ENCODE measurements at places on chromosomes 13 and 19.

GRCh38 chr19:4515732-4516131 is 2.6 kb downstream of the PLIN4 start:
- DNase-seq, result no peak

DNA sequence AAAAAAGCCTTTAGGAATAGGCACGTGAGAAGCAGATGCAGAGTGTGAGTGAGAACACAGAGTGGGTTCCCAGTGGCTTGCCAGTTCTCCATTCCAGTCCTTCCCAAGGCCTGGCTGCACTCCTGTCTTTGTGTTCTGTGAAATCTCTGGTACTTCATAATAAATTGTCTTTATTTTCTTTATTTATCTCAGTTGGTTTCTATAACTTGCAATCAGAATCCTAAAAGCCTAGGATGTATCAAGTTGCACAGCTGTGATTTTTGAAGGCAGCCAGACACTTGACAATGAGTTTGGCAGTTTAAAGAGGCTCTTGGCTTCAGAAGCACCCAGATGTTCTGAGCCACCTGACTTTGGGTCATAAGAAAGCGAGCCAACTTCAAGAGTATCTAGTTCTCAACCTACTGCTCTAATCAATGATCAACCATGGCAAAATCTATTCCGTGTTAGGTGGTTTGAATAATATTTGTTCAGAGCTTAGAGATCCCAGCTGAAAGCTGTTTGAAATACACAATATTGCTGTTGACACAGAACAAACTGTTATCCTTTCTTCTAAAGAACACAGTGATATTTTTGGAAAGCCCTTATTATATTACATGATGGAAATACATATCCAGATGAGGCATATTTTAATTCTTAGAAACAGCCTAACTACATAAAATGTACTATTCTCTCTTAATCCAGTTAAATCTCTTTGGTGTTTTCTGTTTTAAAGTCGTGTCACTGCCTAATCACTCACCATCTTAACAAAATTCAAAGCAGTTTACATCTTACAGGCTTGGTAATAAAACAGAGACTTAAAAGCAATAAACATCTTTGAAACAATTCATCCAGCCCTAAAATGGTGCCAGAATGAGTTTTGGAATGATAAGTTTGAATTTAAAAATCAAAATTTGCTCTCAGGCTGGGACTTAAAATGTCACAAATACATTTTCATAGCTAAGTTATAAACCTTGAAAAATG is 483.0 kb upstream of the NBEA start:
- peak; percentile 33 for DNase-seq

- DNase-seq, result no peak
Observed at GRCh38 chr19:48413879-48414587, 20.6 kb downstream of the GRIN2D start.

GRCh38 chr19:30349131-30349730 is 23.0 kb upstream of the ZNF536 start:
- no peak for DNase-seq

DNA sequence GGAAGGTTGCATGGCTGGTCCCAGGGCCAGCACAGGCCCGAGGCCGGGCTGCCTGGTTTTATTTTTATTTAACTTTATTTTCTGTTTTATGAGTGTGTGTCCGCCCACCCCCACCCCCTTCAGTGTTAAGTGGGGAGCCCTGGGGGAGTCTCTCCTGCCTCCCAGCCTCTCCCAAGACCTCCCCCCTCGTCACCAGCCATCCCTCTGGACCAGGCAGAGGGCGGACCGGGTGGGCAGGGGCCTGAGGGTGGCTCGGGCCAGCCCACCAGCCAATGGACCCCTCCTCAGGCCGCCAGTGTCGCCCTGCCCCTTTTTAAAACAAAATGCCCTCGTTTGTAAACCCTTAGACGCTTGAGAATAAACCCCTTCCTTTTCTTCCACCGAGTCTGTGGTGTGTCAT is 531 bp upstream of the TGFBR3L start:
- no peak for DNase-seq

DNA sequence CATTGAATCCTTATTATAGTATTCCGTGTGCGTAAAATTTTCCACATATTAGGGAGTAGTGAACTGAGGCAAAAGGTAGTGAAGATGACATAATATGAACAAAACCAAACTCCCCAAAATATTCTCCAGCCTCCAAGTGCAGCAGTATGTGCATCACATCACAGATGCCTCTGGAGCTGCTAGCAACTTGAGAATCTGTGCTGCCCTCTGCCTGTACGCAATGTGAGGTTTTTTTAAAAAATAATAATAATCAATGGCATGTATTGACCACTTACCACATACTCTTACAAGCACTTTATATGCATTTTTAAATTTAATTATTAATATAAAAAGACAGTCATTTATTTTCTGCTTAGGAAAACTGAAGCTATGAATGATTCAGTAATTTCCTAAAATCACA is 583.0 kb upstream of the SPRY2 start:
- DNase-seq, result no peak
